Activated gamma-delta T cell (primary cell): ENCODE measurements at places on chromosomes 2 and 18.

DNA sequence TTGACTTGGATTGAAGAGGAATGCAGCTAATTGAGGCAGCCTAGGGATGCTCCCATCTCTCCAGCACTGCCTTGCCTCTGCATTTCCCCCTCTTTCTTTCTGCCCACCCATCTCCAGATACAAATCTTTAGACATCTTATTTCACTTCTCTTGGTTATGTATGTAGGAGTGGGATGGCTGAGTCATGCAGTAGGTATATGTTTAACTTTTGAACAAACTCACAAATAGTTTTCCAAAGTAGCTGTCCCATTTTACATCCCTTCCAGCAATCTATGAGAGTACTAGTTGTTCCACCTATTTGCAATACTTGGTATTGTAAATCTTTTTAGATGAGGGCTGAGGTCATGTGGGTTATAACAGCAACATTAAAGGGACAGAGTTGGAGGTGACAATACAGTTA lies 329.9 kb downstream of the DYSF start:
- DNase-seq = no peak

DNA sequence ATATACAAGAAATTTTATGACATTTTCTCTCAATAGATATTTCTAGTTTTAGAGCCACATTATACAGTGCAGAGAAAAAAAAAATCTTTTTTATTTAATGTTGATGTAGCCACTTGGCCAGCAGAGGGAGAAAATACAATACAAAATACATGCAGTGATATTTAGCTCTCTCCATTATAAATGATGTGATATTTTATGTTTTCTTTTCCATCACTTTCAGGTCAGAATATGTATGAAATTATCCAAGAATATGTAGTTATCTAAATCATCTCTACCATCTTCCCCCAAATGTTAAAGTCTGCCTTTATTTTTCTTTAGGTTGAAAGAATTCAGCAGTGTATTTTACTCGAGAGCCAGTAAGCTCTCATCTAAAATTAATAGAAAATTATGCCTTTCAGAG lies 533.6 kb upstream of the FSHR start:
- no peak for DNase-seq

- DNase-seq = no peak
Measured at GRCh38 chr2:144519597-144519933, 354 bp downstream of the ZEB2 start.

- DNase-seq = no peak
Measured at GRCh38 chr2:199739413-199740110, 111.4 kb downstream of the FTCDNL1 start.

- DNase-seq = no peak
Measured at GRCh38 chr2:230124235-230124634, 55.5 kb upstream of the SLC16A14 start.

GRCh38 chr18:33851546-33852078 lies 273.6 kb downstream of the ASXL3 start:
- no peak for DNase-seq

DNA sequence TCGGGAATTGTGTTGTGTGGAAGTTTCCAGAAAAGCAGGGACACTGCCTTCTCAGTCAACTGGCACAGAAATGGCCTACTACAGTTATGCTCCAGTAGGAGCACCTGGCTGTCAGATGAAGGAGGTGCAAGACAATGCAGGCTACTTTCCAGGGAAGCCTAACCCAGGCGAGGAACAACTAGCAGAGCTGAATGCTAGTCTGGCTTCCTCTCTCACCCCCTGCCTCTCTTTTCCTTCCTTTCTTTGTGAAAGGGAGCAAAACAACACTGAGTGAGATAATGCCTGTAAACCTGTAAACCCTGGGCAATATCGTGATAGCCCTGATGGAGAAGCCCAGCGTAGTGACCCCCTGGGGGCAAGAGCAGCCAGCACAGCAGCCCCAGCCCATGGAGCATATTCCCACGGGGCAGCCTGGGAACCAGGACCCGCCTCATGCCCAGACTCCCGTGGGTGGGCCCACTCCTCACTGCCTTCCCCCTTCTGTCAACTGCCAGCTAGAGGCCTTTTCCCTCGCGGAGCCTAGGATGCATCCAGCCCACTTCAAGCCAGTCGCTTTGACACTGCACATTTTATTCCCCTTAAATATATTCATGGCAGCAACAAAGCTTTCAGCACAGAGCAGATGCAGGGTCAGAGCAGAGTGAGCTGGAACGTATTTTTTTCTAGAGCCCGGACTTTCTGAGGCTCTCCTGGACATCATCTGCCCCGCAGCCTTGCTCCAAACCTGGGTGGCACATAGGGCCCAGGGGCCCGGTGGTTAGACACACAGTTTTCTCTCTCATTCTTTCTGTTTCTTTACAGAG lies 77.0 kb downstream of the PDCL3 start:
- no peak for DNase-seq

GRCh38 chr2:240556553-240557100 lies 1.2 kb downstream of the ANKMY1 start:
- no peak for DNase-seq
